ENCODE measurements at places on chromosomes 13 and 19.

DNA sequence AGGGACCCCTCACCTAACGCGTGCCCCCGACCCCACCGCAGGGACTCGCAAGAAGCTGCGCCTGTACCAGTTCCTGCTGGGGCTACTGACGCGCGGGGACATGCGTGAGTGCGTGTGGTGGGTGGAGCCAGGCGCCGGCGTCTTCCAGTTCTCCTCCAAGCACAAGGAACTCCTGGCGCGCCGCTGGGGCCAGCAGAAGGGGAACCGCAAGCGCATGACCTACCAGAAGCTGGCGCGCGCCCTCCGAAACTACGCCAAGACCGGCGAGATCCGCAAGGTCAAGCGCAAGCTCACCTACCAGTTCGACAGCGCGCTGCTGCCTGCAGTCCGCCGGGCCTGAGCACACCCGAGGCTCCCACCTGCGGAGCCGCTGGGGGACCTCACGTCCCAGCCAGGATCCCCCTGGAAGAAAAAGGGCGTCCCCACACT lies 4.7 kb upstream of the MYBPC2 start:
- H3K4me1 ChIP-seq: peaks cover 15% of the 10 kb centered on the region
- peak; percentile 94 for DNase-seq
- no peak overlapping the region for H3K27ac ChIP-seq
- H3K36me3 ChIP-seq: no peaks in the 10 kb centered on the region
- H3K4me3 ChIP-seq: peak overlapping the region; percentile 39
- H3K27me3 ChIP-seq: no peaks in the 10 kb centered on the region

DNA sequence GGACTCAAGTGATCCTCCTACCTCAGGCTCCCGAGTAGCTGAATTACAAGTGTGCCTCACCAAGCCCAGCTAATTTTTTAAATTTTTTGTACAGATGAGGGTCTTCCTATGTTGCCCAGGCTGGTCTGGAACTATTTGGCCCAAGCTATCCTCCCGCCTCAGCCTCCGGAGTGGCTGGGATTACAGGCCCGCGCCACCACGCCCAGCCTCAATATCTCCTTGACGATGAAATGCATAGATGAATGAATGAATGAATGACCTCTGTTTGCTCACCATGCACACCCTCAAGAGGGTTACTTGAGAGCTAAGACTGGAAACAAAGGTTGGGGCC lies 14.9 kb upstream of the AP1M2 start:
- peaks cover 21% of the 10 kb centered on the region for H3K4me1 ChIP-seq
- DNase-seq: no peak
- H3K4me3 ChIP-seq: peak overlapping the region; percentile 99
- H3K36me3 ChIP-seq: no peaks in the 10 kb centered on the region
- H3K27ac ChIP-seq: peak overlapping the region; percentile 95

DNA sequence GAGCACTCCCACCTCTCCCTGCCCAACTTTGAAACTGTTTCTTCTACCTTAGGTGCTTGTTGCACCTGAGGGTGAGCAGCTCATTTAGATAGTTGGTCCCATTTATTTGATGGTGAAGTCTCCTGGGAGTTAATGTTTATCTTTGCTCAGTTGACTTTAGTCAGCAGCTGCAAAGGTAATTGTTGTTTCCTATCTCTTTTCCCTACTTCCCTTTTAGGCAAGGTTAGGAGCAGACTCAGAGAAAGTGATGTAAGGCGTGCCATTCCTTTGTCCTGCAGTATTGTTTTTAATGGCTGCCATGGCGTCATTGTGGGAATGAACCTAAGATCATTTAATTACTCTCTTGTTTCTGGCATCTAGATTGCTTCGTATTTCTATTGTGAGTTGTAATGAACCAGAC lies 11.6 kb downstream of the AKAP11 start:
- H3K4me3 ChIP-seq: no peak overlapping the region
- no peak for DNase-seq
- H3K36me3 ChIP-seq: no peaks in the 10 kb centered on the region

DNA sequence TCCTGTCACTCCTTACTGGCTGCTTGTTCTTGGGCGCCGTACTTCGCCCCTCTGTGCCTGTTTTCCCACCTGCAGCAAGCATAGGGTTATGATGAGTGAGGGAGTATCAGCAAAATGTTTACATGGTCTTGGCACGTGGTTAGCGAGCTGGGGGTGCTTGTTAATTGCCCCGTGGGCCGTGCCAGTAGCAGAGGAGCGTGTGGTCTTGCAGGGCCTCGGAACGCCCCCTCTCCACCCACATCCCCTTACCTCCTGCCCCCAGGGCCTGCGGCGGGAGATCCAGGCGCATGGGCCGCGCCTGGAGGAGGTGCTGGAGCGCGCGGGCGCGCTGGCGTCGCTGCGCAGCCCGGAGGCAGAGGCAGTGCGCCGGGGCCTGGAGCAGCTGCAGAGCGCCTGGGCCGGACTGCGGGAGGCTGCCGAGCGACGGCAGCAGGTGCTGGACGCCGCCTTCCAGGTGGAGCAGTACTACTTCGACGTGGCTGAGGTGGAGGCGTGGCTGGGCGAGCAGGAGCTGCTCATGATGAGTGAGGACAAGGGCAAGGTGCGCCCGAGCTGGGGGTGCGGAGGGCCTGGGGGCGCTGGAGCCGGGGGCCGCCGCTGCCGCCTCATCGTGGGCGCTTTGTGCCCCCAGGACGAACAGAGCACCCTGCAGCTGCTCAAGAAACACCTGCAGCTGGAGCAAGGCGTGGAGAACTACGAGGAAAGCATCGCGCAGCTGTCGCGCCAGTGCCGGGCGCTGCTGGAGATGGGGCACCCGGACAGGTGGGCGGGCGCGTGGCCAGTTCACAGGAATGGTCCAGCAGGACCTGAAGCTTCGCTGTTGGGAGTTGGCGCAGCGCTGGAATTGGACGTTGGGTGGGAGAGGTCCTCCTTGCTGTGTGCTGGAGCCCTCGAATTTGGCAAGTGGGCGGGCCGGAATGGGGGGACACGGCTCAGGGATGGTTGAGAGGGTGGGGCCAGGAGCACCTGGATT lies 22.5 kb upstream of the SHKBP1 start:
- no peak overlapping the region for H3K27ac ChIP-seq
- H3K4me1 ChIP-seq: no peaks in the 10 kb centered on the region
- H3K27me3 ChIP-seq: no peaks in the 10 kb centered on the region
- no peaks in the 10 kb centered on the region for H3K36me3 ChIP-seq
- peak overlapping the region; percentile 13 for H3K4me3 ChIP-seq
- no peak for DNase-seq

GRCh38 chr19:55373306-55373992 lies 3.2 kb upstream of the TMEM190 start:
- no peak overlapping the region for H3K4me3 ChIP-seq
- no peak overlapping the region for H3K27ac ChIP-seq
- DNase-seq: no peak
- no peaks in the 10 kb centered on the region for H3K27me3 ChIP-seq
- H3K4me1 ChIP-seq: peaks cover 6% of the 10 kb centered on the region

GRCh38 chr19:47075941-47076340 lies 27.5 kb upstream of the TMEM160 start:
- no peaks in the 10 kb centered on the region for H3K27me3 ChIP-seq
- no peaks in the 10 kb centered on the region for H3K36me3 ChIP-seq
- no peak for DNase-seq
- no peak overlapping the region for H3K27ac ChIP-seq

- H3K4me1 ChIP-seq: no peaks in the 10 kb centered on the region
- no peaks in the 10 kb centered on the region for H3K36me3 ChIP-seq
- no peak for DNase-seq
- no peaks in the 10 kb centered on the region for H3K27me3 ChIP-seq
- H3K27ac ChIP-seq: no peak overlapping the region
- H3K4me3 ChIP-seq: no peak overlapping the region
These were observed 9.6 kb downstream of the TSSK6 start for GRCh38 chr19:19505669-19506326.

DNA sequence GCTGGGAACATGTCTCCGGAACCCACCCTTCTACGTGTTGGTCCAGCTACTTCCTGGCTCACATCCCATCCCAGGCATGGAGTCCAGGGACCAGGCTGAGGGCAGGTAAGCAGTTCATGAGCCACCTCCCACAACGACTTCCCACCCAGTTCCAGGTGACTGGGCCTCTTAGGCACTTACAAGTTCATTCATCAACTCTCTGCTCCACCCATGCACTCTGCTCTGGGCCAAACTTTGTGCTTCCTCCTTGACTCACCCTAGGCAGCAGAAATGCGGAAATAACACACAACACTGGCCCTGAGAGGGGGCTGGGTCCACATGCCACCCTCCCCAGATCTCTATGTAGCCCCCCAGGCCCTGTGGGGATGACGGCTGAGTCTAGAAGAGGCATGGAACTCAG lies 20.5 kb downstream of the IQCN start:
- no peaks in the 10 kb centered on the region for H3K27me3 ChIP-seq
- H3K36me3 ChIP-seq: no peaks in the 10 kb centered on the region
- no peaks in the 10 kb centered on the region for H3K4me1 ChIP-seq
- H3K4me3 ChIP-seq: no peak overlapping the region
- DNase-seq: no peak
- H3K27ac ChIP-seq: no peak overlapping the region

- DNase-seq: no peak
- H3K4me1 ChIP-seq: peaks cover 11% of the 10 kb centered on the region
- H3K4me3 ChIP-seq: peak within 1 kb of the TSS; percentile 45
- no peaks in the 10 kb centered on the region for H3K36me3 ChIP-seq
These were observed at the start of gene SYNE4 for GRCh38 chr19:36008336-36008978. SYNE4 (minus strand) TSS chr19:36008813; CDS start chr19:36008681, 132 bp downstream.

GRCh38 chr19:31906111-31906871 lies 439.1 kb upstream of the ZNF507 start:
- DNase-seq: no peak
- peaks cover 28% of the 10 kb centered on the region for H3K4me1 ChIP-seq
- peak overlapping the region; percentile 56 for H3K27ac ChIP-seq
- H3K36me3 ChIP-seq: no peaks in the 10 kb centered on the region
- H3K27me3 ChIP-seq: no peaks in the 10 kb centered on the region

DNA sequence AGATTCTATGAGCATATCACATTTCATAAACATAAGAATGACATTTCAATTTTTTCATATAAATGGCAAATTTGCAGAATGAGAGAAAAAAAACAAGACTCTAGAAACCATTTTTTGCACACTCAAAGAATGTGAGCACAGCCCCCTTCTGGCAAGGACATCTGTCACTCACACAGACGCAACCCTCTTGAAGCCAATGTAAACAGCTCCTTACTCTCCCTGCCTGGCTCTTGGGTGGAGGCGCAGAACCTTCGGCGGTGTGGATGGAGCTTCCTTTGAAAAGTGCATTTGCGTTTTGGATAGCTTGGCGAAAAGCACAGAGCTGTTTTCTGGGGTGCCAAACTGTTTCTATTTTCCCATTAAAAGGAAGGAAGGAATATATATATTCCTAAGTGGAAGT lies 367.6 kb upstream of the TSHZ3 start:
- no peak for DNase-seq
- no peak overlapping the region for H3K27ac ChIP-seq
- no peak overlapping the region for H3K4me3 ChIP-seq
- H3K27me3 ChIP-seq: no peaks in the 10 kb centered on the region
- H3K36me3 ChIP-seq: no peaks in the 10 kb centered on the region

DNA sequence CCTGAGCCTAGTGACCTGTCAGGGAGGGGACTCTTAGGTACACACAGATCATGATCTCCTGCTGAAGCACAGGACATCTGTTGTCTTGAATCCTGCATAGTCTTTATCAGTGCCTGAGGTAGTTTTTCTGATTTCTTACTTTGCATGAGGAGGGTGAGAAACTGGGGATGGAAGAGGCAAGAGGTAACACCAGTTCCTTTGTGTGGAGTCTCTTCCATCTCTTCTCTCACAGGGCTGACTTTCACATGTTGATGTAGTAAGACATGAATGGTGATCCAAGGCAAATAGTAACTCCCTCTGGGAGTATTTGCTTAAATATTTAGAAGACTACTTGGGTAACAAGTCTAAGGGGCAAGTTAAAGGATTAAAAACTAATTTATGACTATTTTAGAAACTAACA lies 9.5 kb downstream of the NBEA start:
- no peak overlapping the region for H3K4me3 ChIP-seq
- no peaks in the 10 kb centered on the region for H3K27me3 ChIP-seq

DNA sequence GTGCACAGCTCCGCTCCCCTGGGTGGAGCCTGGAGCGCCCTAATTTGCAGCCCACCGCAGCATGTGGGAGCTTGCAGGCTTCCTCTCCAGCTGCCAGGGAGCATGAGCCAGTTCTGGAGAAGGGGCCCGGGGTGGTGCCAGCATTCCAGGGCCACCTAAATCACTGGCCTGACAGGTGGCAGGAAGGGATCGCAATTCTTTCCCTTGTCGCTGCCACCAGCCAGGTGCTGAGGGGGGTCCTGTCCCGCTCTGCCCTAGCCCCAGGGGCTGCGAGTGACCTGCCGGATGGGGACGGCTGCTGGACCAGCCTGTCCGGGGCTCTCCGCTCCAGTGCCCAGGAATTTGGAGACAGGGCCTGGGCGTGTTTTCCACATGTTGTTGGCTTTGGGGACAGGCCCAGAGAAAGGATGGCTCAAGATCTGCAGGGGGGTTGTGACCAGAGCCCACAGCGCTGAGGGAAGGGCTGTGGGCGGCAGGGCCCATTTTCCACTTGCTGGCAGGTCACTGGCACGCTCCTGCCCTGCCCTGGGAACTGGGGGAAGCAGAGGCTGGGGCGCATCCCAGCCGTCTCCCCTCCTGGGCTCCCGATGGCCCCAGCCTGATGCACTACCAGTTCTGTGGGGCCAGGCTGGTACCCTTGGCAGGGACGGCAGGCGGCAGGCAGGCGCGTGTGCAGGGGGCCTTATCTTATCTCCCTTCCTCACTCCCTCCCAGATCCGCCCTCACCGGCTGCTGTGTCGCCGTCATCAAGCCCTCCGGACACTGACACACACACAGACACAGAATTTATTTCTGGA lies 9.5 kb downstream of the NDUFA11 start:
- H3K4me1 ChIP-seq: peaks cover 18% of the 10 kb centered on the region
- H3K36me3 ChIP-seq: no peaks in the 10 kb centered on the region
- no peak overlapping the region for H3K27ac ChIP-seq
- H3K4me3 ChIP-seq: no peak overlapping the region

GRCh38 chr19:55316646-55317045 lies 8.5 kb downstream of the TMEM150B start:
- H3K4me1 ChIP-seq: no peaks in the 10 kb centered on the region
- no peak overlapping the region for H3K4me3 ChIP-seq
- H3K27me3 ChIP-seq: no peaks in the 10 kb centered on the region
- H3K36me3 ChIP-seq: no peaks in the 10 kb centered on the region

DNA sequence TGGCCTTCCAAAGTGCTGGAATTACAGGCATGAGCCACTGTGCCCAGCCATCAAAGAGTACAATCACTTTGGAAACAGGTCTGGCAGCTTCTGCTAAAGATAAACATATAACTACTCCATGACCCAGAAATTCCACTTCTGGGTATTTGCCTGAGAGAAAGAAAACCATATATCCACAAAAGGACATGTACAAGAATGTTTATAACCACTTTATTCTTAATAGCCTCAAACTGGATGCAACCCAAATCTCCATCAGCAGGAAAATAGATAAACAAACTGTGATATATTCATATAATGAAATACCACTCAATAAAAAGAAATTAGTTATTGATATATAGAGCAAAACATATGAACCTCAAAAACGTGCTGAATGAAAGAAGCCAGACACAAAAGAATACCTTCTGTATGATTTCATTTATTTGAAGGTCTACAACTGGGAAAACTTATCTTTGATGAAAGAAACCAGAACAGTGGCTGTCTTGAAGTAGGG lies 40.5 kb downstream of the TEX26 start:
- no peak overlapping the region for H3K4me3 ChIP-seq
- peaks cover 7% of the 10 kb centered on the region for H3K4me1 ChIP-seq
- DNase-seq: no peak
- no peaks in the 10 kb centered on the region for H3K27me3 ChIP-seq

Data from testis (tissue), 5 donors.